Activated T-helper 2 cell treated with anti-CD3 and anti-CD28 coated beads, Interferon-gamma antibody, Interleukin-2, Interleukin-4, amounts not matched to agents 10 μg/mL and 5 μg/mL and 100 μg/mL, durations not matched to agents 14 hours and 24 hours and 36 hours (primary cell): ENCODE measurements at places on chromosomes 5 and 9. TPM values are rescaled to one million over a fixed set of nuclear protein-coding genes. Genes with fewer than 3 reads are reported as not detected.

DNA sequence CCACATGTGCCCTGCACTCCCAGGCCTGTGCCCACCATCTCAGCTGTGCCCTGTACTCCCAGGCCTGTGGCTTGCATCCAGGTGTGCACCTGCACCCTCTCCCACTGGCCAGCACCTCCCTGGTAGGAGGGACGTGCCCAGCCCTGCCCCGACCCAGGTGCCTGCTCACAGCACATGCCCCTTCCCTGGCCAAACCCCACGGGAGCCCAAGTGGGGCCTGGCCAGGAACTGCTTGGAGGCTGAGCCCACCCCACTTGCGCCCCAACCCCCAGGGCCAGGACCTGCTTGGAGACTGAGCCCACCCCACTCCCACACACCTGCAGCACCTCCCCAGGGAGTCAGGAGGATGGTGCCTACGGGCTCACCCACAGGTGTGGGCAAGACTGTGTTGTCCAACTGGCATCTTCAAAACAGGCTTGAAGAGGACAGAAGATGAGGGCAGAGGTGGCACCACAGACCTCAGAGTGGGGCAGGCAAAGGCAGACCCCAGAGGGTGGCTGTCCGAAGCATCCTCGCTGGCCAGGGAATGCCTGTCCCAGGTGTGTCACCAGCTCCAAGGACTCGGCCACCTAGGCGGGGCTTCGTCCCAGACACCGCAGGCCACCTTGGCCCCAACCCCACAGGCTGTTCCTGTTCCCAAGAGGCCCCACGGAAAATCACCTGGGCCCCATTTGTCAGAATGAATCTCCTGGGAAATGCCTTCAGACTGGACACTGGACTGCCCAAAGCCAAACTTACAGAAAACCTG, 10.8 kb downstream of the ZDHHC11B start:
- DNase-seq = no peak
- H3K27ac ChIP-seq = no peak overlapping the region
- no peak overlapping the region for H3K4me3 ChIP-seq

GRCh38 chr9:135705376-135705775, 3.4 kb downstream of the KCNT1 start:
- no peaks in the 10 kb centered on the region for H3K36me3 ChIP-seq
- H3K4me1 ChIP-seq = no peaks in the 10 kb centered on the region
- no peak overlapping the region for H3K4me3 ChIP-seq
- H3K27me3 ChIP-seq = no peaks in the 10 kb centered on the region
- DNase-seq = no peak

- H3K27me3 ChIP-seq = peaks cover 5% of the 10 kb centered on the region
- H3K4me1 ChIP-seq = no peaks in the 10 kb centered on the region
- no peak overlapping the region for H3K4me3 ChIP-seq
- no peak overlapping the region for H3K27ac ChIP-seq
- no peaks in the 10 kb centered on the region for H3K36me3 ChIP-seq
- no peak for DNase-seq
Observed at GRCh38 chr5:149656576-149657182, 73.4 kb upstream of the PPARGC1B start.

LCN9 gene
- not detected in 2 replicates for total RNA-seq

SNAPC4 gene
- 22.7 and 22.9 TPM in 2 replicates for total RNA-seq
